ENCODE measurements at places on chromosomes 16 and 17.

DNA sequence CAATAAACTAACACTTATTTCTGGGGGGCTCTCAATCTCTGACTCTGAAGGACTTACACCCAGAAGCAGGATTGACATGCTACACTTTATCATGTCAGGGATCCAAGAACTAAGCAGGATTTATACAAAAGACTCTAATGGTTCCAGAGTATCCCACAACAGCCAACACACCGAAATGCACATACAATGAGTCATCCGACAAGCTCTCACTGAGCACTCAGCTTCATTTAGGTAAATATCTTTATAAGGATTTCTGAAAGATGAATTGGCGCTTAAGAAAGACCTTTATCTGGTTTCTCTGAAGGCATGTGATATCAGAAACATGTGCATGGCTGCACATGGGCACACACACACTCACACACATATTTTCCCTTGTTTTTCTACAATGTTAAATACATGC is 77.2 kb downstream of the TOX3 start:
- DNase-seq = no peak

GRCh38 chr17:3892095-3892998 is 506 bp downstream of the CAMKK1 start:
- peak; percentile 62 for DNase-seq

DNA sequence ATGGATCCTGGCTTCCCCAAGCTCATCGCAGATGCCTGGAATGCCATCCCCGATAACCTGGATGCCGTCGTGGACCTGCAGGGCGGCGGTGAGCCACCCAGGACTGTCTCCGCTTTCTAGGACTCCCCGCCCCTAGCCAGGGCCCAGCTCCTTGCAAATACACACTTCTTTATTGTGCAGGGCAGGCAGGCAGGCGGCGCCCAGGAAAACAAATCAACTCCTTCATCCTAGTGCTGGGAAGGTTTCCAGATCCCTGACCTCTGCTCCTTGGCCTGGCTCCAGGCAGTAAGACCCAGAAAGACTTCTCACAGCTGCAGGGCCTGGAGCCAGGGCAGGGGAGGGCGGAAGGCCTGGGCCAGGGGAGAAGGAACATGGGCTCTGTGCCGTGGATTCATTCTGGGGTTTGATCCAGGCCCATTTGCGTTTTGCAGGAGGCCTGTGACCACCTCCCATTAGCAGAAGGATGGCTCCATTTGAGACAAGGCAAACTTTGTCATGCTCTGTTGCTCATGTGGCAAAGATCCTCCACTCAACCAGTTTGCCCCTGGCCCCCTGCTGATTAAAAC is 6.0 kb upstream of the LPCAT2 start:
- DNase-seq = peak; percentile 29

DNA sequence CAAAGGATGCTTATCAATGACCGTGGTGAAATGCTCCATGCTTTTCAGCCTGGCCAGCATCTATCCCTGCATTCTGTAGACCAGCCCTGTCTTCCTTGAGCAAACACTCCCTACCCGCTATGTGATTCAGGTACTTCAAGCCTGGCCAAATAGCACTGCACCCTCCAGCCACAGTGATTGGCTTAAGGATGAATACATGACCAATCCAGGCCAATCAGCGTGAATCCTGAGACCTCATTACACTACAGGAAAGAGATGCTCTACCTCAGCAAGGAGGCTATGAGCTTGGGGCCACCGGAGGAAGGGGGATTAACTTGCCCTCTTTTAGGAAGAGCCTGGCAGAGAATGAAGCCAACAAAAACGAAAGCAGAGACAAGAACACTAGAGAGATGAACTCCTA is 162.5 kb downstream of the ZNF423 start:
- no peak for DNase-seq

GRCh38 chr16:7585705-7586104 is 253.1 kb downstream of the RBFOX1 start:
- DNase-seq = no peak

DNA sequence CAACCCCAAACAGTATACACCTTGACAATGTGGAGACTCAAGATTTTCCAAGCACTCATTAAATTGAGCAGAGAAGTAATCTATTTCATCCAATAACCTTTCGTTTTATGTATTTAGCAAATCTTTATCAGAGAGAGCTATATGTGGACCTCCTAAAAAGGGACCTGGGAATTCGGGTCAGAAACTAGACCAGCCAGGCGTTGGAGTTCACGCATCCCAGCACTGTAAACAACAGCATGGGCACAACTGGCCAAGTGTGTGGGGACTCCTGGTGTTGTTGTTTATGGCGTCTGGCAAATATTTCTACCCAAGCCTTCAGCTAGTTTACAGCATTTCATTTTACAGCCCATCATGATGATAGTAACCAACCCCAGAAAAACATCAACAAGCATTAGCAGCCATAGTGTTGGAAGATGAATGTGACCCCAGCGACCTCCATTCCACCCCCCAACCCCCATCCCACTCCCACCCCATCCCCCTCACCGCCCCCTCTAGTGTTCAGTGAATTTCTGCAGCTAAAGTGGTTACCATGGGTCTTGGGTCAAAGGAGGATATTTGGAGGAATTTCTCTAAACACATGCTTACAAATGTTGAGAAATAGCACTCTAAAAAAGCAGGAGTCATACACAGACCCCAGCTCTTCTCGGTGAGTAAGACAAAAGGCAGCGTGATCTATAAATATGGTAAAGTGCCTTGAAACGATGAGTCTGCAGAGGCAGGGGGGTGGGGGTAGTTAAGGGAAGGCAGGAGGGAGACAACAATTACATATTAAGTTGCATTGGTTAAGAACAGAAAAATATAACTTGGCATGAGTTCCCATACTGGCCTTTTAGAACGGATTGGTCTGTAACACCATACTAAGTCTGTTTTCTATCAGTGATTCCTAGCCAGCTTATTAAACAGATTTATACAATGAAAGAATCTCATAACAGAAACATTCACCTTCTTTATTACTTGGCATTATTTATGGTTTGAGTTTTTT is 91.4 kb upstream of the TBX2 start:
- DNase-seq = no peak

DNA sequence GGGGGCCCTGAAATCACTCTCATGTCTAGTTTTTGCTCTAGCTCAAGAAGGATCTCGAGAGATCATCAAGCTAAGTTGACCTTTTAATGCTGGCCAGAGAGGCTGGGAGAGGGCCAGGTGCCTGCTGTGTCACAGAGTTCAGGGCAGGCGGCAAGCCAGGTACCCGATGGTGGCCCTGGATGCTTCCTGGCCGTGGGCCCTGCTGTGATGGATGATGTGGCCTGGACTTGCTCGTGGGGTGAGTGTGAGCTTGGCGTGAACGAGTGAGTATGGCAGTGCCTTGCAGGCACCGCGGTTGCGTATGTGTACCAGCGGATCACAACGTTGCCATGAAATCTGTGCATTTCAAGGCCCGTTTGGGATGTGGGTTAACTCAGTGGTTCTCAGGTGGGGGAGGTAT is 7.4 kb downstream of the IRF8 start:
- no peak for DNase-seq

- DNase-seq = peak; percentile 74
These were observed 1.4 kb downstream of the WIPI1 start for GRCh38 chr17:68455901-68456338.

DNA sequence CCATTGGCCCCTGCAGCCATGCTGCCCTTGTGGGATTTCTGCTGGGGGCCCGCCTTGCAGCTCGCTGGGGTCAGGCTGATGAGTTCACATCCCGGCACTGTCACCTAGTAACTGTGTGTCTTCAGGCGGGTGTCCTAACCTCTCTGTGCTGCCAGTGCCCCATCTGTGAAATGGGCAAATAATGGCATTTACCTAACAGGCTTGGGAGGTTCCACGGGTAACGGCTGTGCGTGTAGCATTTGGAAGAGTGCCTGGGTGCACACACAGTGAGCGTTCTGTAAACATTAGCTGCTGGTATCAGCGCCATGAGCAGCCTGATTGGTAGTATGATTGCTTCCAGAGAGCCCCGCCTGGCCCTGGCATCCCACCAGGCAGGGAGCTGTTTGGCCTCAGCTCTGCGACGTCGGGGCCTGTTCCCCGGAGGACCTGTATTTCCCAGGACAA is 167.3 kb upstream of the GSE1 start:
- DNase-seq = no peak

DNA sequence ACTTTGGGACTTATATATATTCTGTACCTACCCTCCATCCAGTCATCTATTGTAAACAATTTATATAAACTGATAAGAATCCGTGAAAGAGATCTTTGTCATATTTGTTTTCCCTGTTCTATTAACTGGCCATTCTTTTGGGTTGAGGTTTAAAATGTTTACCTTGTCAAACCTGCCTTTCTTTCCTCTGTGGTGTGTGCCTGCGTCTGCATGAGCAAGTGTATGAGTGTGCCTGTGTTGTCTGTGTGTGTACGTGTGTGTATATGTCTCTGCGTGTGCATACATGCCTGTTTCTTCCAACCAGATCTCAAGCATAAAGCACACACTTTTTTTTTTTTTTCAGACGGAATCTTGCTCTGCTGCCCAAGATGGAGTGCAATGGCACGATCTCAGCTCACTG is 201.5 kb downstream of the C16orf95 start:
- DNase-seq = no peak

- DNase-seq = no peak
These were observed 22.4 kb downstream of the CPD start for GRCh38 chr17:30401097-30401496.

DNA sequence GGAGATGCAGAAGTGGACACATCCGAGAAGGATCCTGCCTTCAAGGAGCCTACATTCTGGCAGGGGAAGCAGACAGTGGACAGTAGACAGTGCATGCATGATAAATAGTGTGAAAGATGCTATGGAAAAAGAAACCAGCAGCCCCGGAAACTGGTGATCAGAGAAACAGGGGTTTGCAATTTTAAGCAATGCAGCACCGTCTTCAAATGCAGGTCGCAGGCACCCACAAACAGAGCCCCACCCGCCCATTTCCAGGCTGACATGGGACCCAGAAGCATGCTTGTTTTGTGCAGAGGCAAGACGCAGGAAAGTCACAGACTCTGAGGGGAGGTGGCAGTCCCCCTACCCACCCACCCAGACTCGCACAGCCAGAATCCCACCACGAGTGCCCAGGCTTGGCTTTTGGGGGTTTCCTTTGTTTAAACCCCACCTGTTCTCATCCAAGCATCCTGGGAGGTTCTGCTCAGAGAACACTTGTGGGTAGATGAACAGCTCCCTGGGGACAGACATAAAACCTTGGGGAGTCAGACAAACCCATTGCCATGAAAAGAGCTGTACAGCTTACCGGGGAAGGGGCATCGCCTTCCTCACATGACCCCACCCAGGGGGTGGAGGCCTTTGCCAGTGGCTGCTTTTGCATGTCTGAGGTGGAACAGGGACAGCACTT is 114.3 kb downstream of the MGAT5B start:
- DNase-seq = no peak

- DNase-seq = peak; percentile 93
These were observed 11.8 kb upstream of the CIBAR2 start for GRCh38 chr16:85123891-85124635.

GRCh38 chr17:70989280-70989679 is 819.9 kb downstream of the KCNJ2 start:
- no peak for DNase-seq

GRCh38 chr17:50596191-50597037 is 35.9 kb downstream of the CACNA1G start:
- DNase-seq = peak; percentile 78

DNA sequence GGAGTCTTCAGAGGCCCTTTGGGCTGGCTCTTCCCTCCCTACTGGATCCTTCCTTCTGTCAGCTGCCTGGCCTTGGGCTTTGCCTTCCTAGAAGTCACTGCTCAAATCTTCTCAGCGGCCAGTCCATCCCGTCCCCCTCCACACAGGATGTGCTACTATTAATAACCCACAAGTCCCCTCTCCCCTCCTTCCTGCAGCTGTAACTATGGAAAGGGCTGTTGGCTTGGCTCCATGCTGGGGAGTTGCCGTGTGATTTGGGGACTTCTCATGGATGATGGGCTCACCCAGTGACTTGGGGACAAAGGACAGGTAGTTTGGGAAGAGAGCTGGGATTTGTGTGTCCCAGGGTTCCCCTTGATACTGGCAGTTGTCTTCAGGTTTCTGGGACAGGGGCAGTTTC is 19.4 kb downstream of the TMEM94 start:
- DNase-seq = no peak

DNA sequence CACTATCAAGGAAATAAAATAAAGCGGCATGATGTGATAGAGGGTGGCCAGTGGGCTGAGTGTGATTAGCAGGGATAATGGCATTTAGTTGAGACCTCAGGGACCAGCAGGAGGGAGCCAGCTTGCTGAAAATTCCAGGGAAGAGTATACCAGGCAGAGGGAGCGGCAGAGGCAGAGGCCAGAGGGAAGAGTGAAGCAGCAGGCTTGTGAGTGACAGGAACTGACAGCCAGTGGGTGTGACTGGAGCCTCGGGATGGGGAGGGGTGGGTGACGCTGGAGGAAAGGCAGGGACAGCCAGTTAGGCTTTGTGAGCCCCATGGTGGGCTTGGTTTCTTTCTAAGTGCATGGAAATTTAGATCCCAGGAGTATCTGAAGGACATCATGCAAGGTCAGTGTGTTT is 209.7 kb upstream of the CACNG3 start:
- DNase-seq = no peak

- DNase-seq = no peak
These were observed 16.3 kb downstream of the HOXB1 start for GRCh38 chr17:48514477-48514876.

- DNase-seq = peak; percentile 83
These were observed 893 bp downstream of the POLR3E start for GRCh38 chr16:22297871-22298733.

GRCh38 chr17:37261286-37261685 is 114.5 kb upstream of the C17orf78 start:
- DNase-seq = no peak

DNA sequence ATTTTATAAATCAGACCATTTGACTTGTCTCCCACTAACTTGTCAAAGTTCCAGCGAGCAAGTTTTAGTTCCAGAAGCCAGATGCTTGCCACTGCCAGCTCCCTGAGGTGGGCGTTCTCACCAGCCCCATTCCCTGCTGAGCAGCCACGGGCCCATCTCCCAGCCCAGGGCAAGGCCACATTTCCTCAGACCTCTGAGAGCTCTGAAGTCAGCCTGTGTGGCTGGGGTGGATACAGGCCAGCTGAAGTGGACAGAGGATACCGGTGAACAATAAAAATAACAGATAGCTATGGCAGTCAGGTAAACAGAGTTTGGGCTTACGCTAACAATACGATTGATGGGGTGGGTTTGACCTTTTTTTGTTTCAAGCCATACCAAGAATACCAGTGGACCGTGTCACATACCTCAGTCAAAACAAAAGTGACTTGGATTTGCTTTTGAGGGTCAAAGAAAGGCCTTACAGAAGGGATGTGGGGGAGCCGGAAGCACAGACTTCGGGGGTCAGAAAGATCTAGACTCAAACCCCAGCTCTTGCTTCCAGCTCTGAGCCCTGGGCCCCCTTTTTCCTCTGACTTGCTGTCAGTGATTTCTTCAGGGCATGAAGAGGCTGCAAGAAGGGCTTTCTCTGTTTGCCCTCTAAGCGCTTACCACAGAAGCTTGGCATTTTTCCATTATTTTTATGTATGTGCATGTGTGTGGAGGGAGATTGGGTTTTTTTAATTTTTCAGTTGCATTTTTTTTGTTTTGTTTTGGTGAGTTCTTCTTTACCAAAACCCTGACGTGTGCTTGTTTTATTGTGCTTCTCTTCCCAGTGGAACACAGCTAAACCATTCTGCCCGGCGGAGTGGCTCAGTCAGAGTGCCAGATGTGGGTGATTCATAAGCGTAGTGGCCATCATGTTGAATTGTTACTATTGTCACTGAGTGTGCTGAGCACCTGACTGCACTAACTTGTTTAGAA is 109.9 kb downstream of the GNAO1 start:
- DNase-seq = no peak

- peak; percentile 50 for DNase-seq
These were observed 277.1 kb downstream of the KCNJ2 start for GRCh38 chr17:70446446-70446845.
